Renal cortical epithelial cell (primary cell): ENCODE measurements at places on chromosomes 5 and 9.

- no peak for DNase-seq
Measured at GRCh38 chr5:396531-396961, 46.4 kb upstream of the EXOC3 start.

GRCh38 chr9:95640336-95640735 is 123.6 kb upstream of the PTCH1 start:
- DNase-seq, result no peak

DNA sequence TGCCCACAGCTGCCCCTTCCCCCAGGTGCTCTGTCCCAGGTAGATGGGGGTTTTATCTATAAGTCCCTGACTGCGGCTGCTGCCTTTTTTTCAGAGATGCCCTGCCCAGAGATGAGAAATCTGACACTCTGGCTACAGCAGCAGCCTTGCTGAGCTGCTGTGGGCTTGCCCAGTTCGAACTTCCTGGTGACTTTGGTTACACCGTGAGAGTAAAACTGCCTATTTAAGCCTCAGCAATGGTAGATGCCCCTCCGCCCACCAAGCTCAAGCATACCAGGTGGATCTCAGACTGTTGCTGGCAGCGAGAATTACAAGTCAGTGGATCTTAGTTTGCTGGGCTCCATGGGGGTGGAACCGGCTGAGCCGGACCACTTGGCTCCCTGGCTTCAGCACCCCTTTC is 56.8 kb downstream of the MINAR2 start:
- DNase-seq, result no peak

DNA sequence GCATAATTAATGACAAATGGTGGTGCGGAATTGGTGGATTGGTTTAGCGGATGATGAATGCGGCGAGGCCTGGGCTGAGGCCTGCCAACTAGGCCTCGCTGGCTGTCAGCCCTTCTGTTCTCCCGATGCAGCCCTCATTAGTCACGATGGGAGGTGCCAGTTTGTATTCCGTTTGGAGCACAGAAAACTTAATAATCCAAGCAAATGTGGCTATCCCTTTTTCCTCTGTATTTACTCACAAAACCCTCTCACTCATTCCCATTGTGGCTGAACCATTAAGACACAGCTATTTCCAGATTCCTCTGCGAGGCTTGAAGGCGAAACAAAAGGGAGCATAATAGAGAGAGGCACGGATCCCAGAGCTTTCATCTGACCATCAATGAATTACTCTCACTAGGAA is 114.3 kb downstream of the MVB12B start:
- DNase-seq, result no peak

GRCh38 chr9:7974335-7974960 is 174.9 kb upstream of the DMAC1 start:
- DNase-seq, result no peak

DNA sequence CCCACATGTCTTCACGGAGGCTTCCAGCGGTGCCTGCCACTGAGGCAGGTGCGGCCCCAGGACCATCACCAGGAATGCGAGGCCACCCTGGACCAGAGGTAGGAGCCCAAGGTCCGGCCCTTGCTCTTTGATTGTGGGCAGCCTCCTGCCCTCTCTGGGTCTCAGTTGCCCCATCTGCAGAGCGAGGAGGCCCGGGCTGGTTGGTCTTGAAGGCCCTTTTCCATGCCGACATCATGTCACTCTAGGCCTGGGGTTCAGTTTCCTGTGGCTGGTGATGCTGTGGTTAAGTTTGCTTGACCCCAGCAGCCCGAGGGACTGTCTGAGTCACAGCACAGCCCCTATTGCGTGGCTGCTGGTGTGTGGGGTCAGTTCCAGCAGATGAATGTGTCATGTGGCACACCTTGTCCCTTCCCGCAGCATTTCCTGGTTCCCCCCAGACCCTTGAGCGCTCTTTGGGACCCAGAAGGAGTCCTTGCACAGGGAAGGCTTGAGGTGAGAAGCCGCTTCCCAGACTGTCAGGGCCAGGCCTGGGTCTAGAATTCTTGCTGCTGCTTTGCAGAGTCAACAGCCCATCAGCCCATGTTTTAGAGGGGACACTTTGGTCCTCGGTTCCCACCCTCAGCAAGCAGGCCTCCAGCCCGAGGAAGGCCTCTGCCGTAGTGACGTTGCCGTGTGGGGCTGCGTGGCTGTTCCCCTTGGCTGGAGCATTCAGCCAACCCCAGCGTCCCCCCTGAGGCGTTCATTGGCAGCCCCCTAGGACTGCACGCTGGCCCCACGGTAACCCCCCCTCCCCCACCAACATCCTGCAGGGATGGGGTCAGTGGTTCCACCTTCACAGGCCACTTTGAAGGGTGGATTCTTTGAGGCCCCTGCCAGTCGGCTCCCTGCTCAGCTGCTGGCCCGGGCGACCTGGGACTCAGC is 31.0 kb upstream of the HMCN2 start:
- DNase-seq, result peak; percentile 22

GRCh38 chr5:53321073-53321472 is 159.4 kb upstream of the FST start:
- peak; percentile 42 for DNase-seq

- DNase-seq, result no peak
Measured at GRCh38 chr5:14913096-14913495, 41.5 kb upstream of the ANKH start.

DNA sequence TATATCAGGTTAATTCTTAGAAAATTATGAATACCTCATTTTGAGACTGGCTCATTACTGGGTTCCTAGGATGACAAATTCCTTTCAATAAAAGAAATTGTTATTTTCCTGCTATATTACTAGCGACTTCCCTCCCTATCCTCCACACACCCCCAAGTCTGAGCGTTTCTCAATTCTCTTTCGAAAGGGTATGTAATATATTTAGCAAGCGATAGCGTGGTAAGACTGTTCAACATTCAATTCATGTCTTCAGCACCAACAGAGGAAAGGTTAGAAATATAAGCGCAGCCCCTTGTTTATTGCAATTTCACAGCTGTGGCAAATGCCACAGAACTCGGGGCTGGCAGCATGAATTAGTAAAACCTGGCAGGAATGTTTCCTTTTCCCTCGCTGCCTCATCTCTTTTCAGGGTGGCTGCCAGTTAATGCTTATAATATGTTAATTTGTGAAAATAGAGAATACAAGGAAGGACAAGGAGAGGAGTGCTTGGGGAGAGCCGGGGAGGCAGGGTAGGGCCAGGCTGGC is 152.7 kb upstream of the TBCA start:
- no peak for DNase-seq
